ENCODE measurements at places on chromosomes 1 and 21. TPM values are rescaled to one million over a fixed set of nuclear protein-coding genes. Genes with fewer than 3 reads are reported as not detected.

The PRAMEF15 gene
- polyA plus RNA-seq, result not detected

The TMEM51 gene
- polyA plus RNA-seq, result 20.5 TPM

The NKAIN1 gene
- 0.54 TPM for polyA plus RNA-seq

The FAM151A gene
- polyA plus RNA-seq, result not detected

The TBX19 gene
- polyA plus RNA-seq, result 2.7 TPM

The FCRLB gene
- polyA plus RNA-seq, result 2.0 TPM

The RIMKLA gene
- polyA plus RNA-seq, result 0.13 TPM

The KCNK1 gene
- 10.1 TPM for polyA plus RNA-seq

Data from SK-N-SH (cell line).